ENCODE measurements at places on chromosomes 12 and 14. TPM values are rescaled to one million over a fixed set of nuclear protein-coding genes. Genes with fewer than 3 reads are reported as not detected.

Gene ZFHX2
- total RNA-seq, result 0.24 TPM

Gene ATXN2
- 11.8 TPM for total RNA-seq

Gene OTOGL
- total RNA-seq, result 0.42 TPM

Gene ATN1
- total RNA-seq, result 1.6 TPM

Gene GALNT9
- 1.5 TPM for total RNA-seq

All from thymus (tissue), 14 donors.